Muscle of back (tissue), 13 donors: ENCODE measurements at places on chromosomes 4 and X.

DNA sequence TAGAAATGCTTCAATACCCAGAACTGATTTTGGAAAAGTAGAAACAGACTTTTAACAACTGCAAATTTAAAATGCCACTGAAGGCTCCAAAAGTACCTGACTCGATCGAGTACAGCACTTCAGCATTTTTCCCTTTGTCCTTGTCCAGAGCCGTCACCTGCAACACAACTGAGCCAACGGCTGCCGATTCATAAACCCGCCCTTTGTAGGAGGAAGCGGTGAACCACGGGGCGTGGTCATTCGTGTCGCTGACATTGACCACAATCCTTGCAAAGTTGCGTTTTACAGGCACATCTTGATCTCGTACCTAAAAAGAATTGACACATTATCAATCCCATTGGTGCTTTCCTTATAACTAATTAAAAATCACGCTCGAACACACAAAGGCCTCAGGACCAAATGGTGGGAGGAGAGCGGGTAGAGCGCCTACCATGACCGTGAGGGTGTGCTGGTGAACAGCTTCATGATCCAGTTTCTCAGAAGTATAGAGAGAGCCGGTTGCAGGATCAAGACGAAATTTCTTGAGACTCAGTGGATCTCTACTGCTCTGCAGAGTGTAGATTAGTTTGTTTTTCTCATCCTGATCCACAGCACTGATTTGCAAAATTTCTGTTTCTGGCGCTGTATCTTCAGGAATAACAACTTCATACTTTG is 72.8 kb upstream of the MTNR1A start:
- DNase-seq, result no peak

DNA sequence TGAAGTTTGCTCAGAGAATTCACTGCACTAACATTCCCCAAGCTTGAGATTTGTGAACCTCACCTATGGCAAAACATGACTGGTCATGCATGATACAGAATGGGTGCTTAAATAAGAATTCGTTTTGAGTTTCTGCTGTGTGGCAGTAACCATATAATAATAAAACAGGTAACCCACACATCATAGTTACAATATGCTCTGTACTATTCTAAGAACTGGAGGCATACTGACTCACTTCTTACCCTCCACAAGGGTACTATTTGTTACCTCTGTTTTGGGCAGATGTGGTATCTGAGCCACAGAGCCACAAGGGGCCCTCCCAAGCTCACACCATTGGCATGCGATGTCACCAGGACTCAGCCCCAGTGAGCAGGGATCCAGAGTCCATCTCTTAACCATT is 17.6 kb downstream of the SLC2A9 start:
- no peak for DNase-seq

GRCh38 chr4:32601848-32602247 is 1881.7 kb downstream of the PCDH7 start:
- DNase-seq, result no peak

GRCh38 chr4:4599481-4600275 is 57.8 kb upstream of the STX18 start:
- DNase-seq, result no peak

DNA sequence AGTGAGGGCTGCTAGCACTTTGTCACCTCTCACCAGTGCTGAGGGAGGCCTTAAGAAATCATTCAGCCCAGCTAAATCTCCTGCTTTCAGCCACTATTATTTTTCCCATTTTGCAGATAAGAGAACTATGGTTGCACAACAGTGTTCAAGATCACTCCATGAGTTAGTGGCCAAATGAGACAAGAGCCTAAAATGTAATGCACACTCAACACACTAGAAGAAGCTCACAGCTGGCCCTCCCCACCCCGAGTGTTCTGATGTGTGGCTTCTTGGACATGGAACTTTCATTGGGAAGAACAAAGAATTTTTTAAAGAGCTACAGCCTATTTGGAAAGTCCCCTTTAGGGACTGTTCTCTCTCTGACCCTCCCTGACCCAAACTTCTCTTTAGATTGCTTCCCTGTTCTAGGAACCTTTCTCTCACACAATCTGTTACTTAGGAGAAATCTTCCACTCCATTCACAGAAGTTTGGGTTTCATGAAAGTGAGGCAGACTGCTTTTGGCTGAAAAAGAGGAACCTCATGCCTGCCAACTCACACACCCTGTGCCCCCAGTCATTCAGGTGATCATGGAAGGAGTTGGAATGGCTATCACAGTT is 44.0 kb upstream of the CT47C1 start:
- no peak for DNase-seq

- DNase-seq, result no peak
These were observed 15.5 kb downstream of the SLC10A7 start for GRCh38 chr4:146506272-146506671.

DNA sequence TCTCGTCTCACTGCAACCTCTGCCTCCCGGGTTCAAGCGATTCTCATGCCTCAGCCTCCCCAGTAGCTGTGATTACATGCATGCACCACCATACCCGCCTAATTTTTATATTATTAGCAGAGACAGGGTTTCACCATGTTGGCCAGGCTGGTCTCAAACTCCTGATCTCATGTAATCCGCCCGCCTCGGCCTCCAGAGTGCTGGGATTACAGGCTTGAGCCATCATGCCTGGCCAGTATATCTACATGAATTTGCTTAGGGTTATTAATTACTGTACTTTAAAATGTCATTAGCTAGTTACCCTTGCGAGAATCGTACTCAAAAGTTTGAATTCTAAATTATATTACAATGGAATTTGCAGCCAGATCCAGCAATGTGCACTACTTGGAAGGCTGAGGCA is 8.9 kb downstream of the CPEB2 start:
- DNase-seq, result no peak
